ENCODE measurements at places on chromosomes 3 and 15.

DNA sequence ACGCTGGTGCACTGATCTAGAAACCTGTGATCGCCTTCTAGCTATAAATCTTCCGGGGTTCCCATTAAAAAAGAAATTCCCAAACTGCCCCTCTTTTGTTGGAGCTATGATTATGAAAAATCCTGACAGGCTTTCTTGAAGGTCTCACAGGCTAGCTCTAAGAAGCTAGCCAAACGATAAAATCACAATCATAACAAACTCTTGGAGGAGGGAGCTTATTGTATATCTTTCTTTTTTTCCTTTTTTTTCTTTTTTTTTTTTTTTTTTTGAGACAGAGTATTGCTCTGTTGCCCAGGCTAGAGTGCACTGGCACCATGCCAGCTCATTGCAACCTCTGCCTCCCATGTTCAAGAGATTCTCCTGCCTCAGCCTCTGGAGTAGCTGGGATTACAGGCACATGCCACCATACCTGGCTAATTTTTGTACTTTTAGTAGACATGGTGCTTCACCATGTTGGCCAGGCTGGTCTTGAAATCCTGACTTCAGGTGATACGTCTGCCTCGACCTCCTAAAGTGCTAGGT lies 72.0 kb downstream of the MYO1E start:
- DNase-seq: no peak

DNA sequence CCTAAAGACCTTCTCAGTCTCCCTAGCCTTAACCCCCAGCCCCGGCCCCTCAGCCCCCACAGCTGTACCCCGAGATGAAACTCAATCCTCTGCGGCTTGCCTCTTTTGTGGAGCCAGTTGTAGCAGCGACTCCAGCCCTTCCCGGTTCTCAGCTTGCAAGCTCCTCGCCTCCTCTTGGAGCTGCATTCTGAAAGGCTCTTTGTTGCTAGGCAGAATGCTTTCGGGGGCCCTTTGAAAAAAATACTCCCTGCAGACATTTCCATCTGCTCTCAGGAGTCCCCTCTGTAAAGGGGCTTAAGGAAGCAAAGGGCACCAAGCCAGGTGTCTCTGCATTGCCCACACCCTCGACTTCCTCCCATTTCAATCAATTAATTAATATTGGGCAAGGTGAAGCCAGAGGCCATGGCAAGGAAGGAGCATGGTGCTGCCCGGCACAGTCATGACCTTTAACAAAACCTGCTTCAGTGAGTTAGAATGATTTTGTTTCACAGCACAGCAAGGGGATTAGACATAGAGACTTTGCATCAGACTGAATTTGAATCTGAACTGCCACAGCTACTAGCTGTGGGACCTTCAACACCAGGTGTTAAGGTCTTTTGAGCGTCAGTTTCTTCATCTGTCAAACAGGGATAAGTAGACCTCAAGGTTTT lies 65.5 kb downstream of the SRGAP3 start:
- DNase-seq: no peak

DNA sequence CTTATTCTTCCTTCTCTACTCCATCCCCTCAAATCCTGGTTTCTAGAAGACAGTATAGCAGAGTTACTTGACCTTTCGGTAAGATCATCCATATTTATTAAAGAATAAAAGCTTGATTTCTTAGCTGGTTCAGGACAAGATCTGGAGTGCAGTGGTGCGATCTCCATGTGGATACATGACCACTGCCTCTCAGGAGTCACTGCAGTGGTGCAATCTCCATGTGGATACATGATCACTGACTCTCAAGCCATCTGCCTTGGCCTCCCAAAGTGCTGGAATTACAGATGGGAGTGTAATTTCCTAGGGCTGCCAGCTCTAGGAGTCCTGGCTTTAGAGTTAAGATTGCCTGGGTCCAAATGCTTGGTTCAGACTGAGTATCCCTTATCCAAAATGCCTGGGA lies 16.5 kb downstream of the LARP6 start:
- no peak for DNase-seq

- no peak for DNase-seq
Observed at GRCh38 chr15:101692801-101693598, 31.3 kb downstream of the TARS3 start.

- DNase-seq: no peak
Observed at GRCh38 chr15:90584841-90585240, 55.1 kb downstream of the CRTC3 start.

DNA sequence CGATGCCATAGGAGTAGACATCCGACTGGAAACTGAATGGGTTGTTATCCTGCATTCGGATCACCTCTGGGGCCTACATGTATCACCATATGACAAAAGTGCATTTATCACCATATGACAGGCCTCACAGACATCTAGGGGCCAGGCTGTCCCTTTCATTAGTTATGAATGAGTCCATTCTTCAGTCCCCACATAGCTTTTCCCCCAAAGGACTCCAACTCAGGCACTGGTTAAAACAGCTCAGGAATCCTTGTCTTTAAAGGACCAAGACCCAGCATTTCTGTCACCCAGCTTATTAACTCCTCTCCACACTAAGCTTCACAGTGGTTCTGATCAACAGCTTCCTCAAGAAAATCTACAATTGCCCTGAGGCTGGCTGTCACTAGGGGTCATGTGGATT lies 28.3 kb downstream of the MKRN2 start:
- no peak for DNase-seq

DNA sequence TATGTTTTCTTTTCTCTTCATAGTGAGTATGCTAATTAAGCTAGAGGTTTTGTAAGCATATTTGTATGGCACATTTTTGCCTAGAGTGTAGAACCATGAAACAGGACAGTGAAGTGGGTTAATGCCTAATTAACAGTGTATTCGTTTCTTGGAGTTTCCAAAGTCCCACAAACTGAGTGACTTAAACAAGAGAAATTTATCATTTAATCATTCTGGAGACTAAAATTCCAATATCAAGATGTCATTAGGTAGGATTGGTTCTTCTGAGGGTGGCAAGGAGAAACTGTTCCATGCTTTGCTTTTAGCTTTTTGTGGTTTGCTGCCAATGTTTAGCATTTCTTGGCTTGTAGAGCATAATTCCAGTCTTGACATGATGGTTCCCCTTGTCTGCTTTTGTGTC lies 734.2 kb downstream of the NAALADL2 start:
- no peak for DNase-seq

- no peak for DNase-seq
Observed at GRCh38 chr3:120471643-120472042, 20.9 kb upstream of the FSTL1 start.

- no peak for DNase-seq
Observed at GRCh38 chr15:28904003-28904402, 18.2 kb downstream of the APBA2 start.

GRCh38 chr3:44506961-44507360 lies 29.5 kb upstream of the ZNF445 start:
- no peak for DNase-seq

GRCh38 chr3:94317017-94317416 lies 254.2 kb downstream of the NSUN3 start:
- no peak for DNase-seq

DNA sequence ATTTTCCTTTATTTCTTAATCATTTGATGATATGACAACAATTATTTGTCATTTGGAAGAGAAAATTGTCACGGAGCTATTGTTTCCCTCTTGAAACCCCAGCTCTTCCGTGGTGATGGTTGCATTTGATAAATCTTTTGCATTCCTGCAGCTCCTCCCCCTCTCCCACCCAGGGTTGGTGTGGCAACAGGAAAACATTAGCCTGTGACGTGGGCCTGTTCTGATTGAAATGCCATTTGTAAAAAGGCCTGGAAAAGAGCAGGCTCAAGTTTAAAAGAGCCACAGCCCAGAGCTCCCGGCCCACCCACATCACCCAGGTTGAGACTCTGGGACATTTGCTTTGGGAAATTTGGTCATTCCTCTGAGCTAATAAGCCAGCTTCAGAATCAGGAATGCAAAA lies 282.5 kb downstream of the RPLP1 start:
- DNase-seq: no peak

DNA sequence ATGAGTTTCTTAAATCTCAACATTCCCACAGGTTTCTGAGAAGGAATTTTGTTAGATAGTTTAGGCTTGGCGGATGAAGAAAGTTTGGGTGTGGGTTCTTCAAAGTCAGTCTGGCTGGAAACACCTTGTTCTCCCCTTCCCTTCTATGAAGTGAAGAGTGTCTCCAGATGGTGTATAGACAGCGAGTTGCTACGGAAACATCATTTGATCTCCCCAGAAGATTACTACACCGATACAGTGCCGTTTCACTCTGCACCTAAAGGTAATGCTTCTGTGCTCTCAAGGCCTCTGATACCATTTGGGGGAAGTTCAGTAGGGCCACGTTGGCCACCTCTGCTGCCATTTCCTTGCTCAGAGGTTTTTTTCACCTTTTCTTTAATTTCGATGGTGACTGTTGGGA lies 20.6 kb downstream of the DLEC1 start:
- no peak for DNase-seq
